Glomerular endothelial cell (primary cell): ENCODE measurements at places on chromosomes 16 and 17. TPM values are rescaled to one million over a fixed set of nuclear protein-coding genes. Genes with fewer than 3 reads are reported as not detected.

- no peak for DNase-seq
Measured at GRCh38 chr17:80546267-80546666, 1.6 kb downstream of the RPTOR start.

- DNase-seq, result no peak
Measured at GRCh38 chr16:2027024-2028010, 615 bp downstream of the NHERF2 start.

DNA sequence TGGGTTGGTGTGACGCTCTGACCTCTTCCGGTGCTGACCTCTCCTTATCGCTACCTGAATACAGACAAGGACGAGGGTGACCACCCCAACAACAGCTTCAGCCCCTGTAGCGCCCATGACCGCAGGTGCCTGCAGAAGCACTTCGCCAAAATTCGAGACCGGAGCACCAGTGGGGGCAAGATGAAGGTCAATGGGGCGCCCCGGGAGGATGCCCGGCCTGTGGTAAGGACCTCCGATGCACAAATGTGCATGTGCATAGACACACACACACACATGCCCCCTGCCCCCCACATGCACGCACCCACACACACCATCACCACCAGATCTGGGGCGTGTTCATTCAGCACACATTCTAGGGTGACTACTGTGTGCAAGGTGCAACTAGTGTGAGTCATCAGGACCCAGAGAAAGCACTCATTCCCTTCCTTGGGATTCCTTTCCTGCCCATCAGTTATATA is 9.7 kb downstream of the IGFBP4 start:
- no peak for DNase-seq

DNA sequence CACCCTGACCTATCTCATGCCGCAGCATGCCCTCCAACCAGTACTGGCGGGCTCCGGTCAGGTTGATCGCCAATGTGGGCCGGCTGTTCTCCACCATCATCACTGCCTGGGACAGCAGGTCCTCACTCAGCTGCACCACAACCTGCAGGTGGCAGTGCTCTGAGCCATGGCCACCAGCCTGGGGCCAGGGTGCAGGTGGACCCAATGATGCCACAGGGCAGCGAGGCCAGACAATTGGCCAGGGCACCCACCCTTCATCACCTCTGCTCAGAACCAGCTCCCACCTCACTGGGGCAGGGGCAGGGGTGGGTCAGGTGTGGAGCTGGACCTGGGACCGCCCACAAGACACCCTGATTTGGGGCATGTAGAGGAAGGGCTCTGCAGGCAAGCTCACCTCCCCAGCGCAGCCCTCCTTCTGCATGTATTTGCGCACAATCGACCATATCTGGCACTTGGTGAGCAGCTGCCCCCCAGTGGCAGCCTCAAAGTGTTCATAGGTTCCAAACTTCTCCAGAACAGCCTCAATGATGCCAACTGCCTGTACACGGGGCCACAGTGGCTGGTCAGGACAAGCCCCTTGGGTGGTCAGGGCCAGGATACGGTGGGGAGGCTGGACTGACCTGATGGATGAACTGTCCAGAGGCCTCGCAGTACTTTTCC is 4.2 kb downstream of the MATCAP1 start:
- no peak for DNase-seq

DNA sequence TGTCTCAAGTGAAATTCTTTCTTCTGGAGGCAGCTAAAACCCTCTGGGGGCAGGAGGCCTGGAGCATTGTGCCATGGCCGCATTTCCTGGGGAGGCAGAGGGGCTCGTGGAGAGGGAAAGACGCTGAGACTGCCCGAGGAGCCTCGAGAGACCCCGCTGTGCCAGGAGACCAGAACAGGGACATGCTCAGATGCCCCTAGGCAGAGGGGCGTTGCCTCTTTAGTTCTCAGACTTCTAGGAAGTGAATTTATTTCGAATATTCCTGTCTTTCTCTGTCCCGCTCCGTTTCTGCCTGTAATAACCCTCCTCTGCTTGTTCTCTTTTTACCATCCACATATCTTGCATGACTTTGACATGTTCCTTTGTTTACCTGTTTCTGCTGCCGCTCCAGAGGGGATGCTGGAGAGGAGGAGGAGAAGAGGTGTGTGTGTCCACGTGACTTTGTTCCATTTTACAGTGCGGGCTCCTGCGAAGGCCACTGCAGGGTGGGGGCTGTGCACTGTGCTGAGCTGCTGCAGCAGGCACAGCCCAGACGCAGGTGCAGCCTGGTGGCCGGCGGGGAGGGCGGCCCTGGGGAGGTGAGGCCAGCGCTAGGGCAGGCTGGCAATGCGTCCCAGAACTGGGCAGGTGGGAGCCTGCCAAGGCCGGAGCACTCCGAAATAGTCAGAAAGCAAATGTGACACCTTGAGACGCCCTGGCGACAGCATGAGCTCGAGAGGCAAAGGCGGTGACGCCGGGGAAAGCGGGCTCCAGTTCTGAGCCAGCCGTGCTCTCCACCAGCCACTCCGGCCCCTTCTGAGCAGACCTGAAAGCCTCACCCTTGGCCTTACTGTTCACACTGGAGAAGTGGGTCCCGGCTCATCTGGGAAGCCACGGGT is 29.9 kb downstream of the CIBAR2 start:
- DNase-seq, result no peak

GRCh38 chr17:27600471-27600870 is 30.5 kb upstream of the LGALS9 start:
- no peak for DNase-seq

DNA sequence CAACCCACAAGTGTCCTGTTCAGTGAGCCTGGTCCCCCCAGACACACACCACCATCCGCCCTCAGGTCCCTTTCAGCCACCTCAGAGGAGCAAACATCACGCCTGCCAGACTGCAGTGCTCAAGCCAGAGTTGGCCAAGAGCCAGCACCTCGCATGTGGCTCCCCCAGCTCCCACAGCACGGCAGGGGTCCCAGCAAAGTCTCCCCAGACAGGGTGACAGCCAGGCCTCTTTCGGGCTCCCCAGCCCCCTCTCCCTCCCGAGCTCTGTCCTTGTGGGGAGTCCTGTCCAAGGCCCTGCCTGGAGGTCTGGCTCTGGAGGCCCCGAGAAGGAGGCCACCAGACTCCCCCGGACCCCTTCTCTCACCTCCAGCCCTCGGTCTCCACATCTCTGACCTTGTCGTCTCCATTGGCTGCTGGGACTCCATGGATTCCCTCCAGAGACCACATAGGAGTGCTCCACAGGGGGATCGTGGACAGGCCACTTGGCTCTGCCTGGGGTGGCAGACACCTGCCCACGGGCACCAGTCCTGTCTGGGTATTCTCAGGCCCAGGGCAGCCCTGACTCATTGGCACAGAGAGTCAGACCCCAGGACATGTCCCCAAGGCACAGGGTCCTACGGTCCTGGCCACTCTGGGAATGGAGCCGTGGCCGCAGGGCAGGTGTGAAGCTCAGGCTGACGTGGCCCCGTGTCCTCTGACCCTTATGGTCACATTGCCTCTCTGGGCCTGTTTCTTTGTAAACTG is 1.8 kb upstream of the MYADML2 start:
- DNase-seq, result no peak

- DNase-seq, result no peak
Measured at GRCh38 chr17:37317867-37318266, 57.9 kb upstream of the C17orf78 start.

DNA sequence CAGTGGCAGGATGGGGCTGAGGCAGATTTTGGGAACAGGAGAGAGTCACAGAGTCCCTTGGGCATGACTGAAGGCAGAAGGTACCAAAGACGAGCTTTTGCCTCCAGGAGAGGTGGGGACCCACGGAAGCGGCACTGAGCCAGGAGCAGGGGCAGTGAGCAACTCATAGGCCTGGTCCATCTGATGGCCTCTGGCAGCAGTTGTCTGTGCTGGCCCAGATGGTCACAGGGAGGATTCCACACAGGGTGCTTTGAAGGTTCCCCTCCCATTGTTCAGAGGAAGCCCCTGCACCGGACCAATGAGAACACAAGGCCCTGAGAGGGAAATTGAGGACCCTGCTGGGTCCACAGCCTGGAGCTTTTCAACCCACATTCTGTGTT is 360.3 kb upstream of the TNRC6C start:
- no peak for DNase-seq

GRCh38 chr17:50685334-50685665 is 22.4 kb downstream of the ANKRD40 start:
- DNase-seq, result no peak

DNA sequence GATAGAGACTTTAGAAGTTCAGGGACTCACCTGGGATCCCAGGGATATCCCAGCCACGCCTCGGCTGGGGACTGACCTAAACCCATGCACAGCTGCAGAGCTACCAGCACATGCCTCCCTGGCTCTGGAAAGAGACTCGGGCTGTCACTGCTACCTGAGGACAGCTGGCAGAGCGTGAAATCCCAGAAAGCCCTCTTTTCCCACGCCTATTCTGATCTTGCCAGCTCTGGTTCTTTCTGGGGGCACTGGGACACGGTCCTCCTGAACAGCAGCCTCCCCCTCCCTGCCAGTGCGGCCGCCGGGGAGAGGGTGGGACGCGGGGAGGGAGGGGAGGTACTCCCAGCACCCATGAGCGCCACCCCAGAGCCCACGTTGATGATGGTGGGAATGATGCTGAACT is 10.8 kb downstream of the P2RX5 start:
- no peak for DNase-seq

DNA sequence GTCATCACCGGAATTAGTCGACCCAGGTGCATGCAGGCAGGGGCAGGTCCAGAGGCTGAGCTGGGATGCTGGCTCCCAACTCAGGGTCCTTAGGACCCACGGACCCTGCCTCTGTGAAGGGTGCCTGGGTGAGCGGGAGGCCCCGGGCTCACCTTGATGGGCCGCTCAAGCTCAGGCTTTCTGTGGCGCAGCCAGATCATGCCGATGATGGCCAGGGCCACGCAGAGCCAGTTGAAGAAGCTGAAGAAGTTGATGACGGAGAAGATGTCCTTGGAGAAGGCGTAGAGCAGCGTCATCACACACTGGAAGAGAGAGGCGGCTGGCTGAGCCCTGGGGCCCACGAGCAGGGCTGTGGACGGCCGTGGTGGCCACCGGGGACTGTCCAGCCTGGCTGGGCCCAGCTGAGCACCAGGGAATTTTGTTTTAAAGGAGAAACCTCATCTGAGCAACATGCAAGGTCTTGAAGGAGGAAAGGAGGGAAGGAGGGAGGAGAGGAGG is 32.9 kb downstream of the SLC7A5 start:
- DNase-seq, result no peak

GRCh38 chr16:78715106-78715505 is 615.7 kb downstream of the WWOX start:
- DNase-seq, result no peak

DNA sequence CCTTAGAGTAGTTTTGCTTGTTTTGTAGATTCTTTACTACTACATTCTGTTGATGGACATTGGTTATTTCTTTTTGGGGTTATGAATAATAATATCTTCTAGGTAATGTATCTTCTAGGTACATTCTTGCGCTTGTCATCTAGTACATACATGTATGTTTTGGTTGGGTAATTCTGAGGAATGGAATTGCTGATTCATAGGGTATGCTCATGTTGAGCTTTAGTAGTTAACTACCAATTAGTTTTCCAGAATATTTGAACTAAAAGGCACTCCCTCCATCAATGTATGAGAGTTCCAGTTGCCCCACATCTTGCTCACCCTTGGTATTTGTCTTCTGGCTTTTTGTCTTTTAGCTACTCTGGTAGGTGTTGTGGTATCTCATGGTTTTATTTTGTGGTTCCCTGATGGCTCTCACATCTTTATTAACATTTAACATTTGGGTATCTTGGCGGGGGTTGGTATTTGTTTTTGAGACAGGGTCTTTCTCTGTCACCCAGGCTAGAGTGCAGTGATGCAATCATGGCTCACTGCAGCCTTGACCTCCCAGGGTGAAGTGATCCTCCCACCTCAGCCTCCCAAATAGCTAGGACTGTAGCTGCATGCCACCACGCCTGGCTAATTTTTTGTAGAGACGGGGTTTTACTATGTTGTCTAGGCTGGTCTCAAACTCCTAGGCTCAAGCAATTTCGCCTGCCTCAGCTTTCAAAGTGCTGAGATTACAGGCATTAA is 47.1 kb downstream of the SLC6A4 start:
- DNase-seq, result no peak

DNA sequence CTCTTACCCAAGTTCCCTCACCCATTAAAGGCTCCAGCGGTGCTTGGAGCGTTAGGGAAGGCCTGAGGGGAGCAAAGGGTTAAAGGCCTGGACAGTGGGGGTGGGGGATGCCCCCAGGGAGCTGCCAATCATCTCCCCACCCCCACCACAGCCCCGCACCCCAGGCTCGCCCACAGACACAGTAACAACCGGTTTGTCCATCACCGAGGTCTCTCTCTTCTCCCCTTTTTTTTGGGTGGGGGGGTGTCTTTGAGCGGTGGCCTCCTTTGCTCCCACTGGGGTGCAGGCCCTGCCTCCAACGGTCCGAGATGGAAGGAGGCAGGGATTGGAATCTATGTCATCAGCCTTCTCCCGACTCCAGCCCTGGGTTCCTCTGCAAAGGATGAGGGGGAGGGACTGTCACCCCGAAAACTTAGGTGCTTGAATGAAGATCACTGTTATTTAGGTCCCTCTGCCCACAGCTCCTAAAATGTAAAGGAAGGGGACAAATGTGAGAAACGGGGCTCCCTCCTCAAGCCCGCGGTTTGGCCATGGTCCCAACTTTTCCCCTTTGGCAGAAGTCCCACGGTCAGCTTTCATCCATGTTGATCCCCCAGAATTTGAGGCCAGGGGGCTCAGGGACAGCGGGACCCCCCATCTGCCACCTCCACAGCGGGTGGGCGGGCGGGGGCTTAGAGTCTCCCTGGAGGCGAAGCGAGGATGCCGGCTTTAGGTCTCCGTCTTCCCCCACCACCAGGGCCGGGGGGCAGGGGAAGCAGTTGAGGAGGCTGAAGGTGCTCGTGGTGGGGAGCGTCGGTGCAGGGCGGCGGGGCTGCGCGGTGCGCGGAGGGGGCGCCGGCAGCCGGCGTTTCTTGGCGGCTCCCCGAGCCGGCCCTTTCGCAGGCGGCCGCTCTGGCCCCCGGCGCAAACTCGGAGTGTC is 1.7 kb downstream of the EPOP start:
- DNase-seq, result no peak

Gene CCL16
- not detected in 2 replicates for total RNA-seq

Gene ORMDL3
- total RNA-seq, result 26.0 and 29.5 TPM in 2 replicates

Gene DGKE
- 4.3 and 11.8 TPM in 2 replicates for total RNA-seq

Gene TBX4
- not detected in 2 replicates for total RNA-seq

Gene RIPOR1
- total RNA-seq, result 132 and 181 TPM in 2 replicates

Gene PIK3R5
- not detected in 2 replicates for total RNA-seq
